ENCODE measurements at places on chromosomes 4 and X.

- DNase-seq = no peak
Measured at GRCh38 chr4:114582621-114583020, 16.0 kb upstream of the UGT8 start.

DNA sequence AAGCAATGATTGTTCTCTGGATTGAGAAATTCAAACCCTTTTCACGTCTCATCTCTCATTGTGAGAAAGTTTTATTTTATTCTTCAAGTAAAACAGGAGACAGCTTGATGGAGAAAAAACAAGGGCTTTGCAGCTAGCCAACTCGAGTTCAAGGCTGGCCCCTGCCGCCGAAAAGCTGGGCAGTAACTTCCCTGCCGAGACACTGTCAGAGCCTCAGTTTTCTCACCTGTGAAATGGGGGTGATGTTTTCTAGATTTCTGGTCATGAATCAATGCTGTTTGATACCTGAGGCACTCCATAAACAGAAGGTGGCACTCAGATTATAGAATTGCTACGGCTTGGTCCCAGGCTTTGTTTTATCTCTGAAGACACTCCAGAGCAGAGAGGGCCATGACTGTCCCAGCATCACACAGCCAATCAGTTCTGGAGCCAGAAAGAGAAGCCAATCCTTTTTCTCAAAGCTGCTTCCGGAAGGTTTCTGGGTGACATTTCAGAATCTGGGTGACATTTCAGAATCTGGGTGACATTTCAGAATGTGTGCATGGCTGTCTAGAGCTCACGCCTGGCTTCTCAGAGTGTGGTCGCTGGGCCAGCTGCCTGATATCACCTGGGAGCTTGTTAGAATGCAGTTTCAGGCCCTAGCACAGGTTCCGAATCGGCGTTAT lies 33.2 kb downstream of the HMX1 start:
- no peak for DNase-seq

- no peak for DNase-seq
Measured at GRCh38 chr4:37690976-37691375, 4.8 kb upstream of the RELL1 start.

DNA sequence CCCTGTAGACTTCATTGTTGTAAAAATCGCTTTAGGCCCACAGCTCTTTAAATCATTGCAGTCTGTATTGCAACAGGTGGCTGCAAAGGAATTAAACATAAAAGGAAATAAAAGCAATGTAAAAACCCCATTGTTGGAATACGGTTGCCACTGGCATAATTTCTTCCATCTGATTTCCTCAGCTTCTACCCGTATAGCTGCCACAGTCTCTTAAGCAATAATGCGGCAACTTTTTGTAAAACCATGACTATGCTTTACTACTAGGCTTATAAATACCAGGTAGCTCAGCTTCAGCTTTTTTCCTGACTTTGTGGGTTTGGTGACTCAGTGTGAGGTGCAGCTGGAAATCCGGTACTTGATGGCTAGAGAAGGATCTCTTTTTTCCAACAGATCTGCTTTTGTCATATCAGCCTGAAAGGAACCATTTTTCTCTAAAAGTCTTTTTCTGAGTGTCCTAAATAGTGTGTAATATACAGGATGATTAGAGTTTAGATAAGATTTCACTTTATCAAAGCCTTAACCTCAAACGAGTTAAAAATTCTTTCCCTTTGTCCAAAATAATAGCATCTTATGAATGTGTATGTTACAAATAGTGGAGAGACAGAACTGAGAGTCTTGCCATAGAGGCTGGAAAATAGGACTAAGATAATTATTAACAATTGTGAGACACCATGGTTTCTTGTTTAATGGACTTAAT lies 268.0 kb downstream of the ADGRL3 start:
- no peak for DNase-seq
